ENCODE measurements at places on chromosomes 3 and 15.

DNA sequence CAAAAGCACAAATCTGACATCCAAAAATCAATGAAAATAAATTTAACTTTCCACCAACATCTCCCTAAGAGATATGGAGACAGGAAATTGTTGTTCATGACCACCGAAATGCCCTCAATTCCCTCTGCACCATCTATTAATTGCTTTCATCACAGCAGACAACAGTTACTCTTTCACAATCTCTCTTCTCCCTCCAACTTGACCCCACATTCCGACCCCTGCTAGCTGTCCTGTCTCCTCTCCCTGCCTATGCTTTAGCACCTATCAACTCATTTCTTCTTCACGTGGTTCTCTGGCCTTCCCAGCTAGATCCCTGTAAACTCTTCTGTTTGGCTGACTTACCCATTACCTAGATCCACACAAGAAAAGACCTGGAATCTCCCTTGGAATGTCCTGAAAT lies 173.9 kb upstream of the ADAMTS9 start:
- no peak for DNase-seq

- DNase-seq, result no peak
Observed at GRCh38 chr3:58340594-58341244, 8.0 kb downstream of the PXK start.

DNA sequence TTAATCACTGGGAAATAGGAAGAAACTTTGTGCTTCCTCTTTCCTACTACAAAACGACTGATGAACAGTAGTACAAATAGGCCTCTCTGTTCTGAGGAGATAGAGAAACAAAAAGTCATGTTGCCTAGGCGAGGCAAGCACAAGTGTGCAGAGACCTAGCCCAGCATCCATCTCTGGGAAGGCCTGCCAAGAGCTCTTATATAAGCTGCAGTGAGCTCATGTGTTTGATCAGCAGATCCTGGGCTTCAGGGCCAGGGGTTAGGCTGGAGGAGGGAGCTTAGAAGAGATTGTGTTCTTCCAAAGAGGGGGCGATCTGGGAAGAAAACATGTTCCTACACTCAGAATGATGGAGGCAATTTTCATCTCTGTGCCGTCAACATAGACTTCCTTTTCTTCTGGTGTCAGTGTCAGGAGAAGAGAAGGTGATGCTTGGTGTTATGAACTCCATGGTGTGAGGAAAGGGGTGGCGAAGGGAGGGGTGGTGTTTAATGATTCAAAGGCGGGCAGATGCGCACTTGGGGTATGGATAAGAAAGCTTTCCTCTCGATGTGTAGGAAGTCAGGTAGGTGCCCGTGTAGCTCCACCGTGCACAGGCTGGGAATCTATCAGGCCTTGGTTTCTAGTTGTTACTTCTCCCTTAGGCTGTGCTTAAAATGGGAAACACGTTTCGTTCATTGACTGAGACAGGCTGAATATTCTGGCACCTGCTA lies 29.5 kb upstream of the ETV5 start:
- DNase-seq, result no peak

- peak; percentile 65 for DNase-seq
Observed at GRCh38 chr3:158830391-158830790, 28.5 kb downstream of the MFSD1 start.

- DNase-seq, result no peak
Observed at GRCh38 chr3:57009802-57010201, 50.7 kb upstream of the SPATA12 start.

- DNase-seq, result peak; percentile 65
Observed at GRCh38 chr3:148861277-148861869, 3.7 kb upstream of the CPA3 start.

GRCh38 chr15:66483131-66483566 lies 14.4 kb downstream of the SNAPC5 start:
- DNase-seq, result peak; percentile 66

GRCh38 chr15:44763187-44763586 lies 26.9 kb downstream of the TRIM69 start:
- DNase-seq, result no peak

GRCh38 chr15:26115229-26115943 lies 252.3 kb upstream of the ATP10A start:
- DNase-seq, result no peak

DNA sequence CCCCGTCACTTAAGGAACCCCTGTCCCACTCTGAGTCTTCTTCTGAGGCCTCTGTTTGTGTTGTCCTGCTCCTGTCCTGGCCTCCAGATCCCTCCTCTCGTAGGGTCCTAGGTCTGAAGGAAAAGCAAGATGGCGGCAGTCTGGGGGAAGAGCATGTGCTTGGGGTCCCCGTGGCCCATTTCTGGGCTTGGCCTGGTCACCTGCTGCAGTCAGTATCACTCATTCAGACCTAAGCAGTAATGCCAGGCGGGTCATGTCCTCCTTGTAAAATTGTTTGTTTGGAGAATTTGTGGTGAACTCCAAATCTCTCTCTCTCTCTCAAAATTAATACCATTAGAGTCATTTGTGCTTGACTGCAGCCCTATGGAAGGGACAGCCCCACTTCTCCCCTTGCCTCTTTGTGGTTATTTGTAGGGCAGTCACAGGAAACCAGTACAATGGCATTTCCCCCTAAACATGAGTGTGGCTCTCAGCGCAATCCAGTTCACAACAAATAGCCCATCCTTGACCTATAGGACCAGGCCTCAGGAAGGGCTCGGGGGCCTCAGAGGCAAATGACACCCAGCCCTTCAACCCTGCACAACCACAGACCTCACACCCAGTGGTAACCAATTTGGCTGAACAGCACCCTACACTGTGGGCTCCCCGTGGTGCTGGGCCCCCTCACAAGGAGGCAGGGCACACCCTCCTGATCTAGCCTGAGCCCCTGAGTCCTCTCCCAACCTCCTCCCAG lies 173.5 kb downstream of the OR4M2 start:
- no peak for DNase-seq

DNA sequence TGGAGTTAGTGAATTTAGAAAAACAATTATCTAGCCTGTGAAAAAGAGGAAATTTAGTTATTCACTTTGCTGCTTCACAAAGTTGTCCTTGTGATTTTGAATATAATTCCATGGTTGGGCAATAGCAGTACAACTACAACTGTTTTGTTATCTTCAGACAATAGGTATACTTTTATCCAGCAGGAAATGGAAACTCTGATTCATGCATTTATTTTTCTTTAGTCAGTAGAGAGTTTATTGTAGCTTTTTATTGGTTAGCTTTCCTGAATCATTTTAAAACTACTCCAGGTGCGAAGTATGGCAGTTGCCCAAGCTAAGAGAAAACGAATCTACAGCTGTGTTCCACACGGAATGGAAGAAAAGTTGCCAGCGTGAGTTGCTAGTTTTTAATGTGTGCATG lies 80.3 kb downstream of the TM4SF4 start:
- peak; percentile 84 for DNase-seq

GRCh38 chr15:33720952-33721351 lies 247.3 kb upstream of the CHRM5 start:
- DNase-seq, result peak; percentile 69

- no peak for DNase-seq
Observed at GRCh38 chr3:105139881-105140560, 226.7 kb upstream of the ALCAM start.

DNA sequence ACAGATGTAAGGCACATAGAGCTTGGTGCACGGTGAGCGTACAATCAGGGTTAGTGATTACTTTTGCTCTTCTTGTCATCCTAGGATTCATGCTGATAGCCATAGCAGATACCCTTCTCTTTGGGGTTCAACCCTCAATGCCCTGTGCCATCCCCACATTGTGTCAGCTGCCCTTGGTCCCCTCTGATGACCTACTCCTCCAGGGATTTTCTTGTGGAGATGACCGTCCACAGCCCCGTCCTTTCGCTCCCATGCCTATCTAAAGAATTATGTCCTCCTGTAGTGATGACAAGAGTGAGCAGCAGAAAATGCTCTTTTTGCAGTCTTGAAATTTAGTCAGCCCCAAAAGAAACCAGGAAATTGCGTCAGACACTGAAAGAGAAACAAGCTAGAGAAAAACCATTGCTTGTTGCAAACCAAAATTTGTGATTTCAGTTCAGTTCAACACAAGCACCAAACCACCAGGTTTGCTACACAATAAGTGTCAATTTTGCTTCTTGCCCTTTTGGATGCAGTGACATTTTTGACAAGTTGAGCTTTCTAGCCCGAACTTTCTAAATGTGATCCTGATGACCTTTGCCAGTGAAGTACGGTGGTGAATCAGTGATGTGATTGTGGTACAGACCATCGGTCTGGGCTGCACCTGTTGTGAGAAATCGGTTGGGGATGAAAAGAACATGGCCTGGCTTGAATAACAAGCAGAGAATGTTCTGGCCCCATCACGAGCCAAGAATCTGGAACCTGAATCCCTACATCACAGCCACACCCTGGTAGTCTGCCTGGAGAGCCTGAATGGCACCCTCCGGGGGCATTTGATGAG lies 41.3 kb downstream of the CMTM7 start:
- DNase-seq, result no peak

DNA sequence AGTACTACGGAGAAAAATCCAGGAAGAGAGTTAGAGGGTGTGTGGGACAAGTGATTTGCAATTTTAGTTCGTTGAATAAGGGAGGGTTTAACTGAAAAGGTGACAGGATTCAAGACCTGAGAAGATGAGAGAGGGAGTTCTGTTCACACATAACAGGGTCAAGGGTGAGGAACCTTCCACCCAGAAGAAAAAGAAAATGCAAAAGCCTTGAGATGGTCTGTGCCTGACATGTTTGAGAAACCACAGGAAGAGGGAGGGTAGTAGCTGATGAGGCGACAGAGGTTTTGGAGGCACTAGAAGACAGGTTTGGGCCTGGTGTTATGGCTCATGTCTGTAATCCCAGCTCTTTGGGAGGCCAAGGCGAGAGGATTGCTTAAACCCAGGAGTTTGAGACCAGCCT lies 591 bp upstream of the SLC25A20 start:
- DNase-seq, result no peak

DNA sequence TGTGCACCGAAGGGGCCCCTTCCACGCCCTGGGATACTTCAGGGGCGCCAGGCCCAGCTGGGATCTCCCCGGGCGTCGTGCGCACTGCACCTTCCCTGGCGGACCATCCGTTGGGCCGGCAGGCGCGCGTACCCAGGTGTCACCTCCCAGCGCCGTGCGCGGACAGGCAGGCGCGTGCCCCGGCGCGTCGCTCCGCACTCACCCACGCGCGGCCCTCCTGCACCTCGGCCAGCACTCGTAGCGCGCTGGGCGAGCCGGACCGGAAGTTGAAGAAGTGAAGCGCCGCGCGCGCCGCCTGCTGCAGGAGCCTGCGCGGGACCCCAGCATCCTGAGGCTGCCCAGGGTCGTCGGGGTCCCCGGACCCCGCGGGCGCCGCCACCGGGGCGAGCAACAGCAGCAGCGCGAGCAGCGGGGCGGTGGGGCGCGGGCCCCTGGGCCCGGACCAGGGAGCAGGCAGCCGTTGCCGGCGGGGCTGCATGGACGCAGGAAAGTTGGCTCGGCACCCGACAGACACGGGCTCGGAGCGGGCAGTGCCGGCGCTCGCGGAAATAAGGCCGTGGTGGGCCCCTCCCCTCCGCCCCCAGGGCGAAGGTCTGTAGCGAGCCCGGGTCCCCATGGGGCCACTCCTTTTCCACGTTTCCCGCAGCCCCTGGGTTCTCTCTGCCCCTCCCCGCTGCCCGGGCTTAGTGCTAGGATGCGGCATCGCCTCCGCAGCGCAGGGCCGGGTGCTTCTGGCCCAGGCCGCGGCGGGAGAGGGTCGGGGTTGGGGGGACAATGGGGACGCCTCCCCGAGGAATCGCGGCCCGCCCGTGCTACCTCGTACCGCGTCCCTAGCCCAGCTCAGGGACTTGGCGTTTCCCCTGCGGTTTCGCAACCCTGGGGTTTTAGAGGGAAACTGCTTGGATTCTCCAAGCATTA lies at the start of gene RARRES1:
Gene RARRES1, minus strand, starts transcription at position 520 of the 918 bp plus-strand sequence. Its CDS starts 42 bp downstream, at position 478.
- peak; percentile 51 for DNase-seq

DNA sequence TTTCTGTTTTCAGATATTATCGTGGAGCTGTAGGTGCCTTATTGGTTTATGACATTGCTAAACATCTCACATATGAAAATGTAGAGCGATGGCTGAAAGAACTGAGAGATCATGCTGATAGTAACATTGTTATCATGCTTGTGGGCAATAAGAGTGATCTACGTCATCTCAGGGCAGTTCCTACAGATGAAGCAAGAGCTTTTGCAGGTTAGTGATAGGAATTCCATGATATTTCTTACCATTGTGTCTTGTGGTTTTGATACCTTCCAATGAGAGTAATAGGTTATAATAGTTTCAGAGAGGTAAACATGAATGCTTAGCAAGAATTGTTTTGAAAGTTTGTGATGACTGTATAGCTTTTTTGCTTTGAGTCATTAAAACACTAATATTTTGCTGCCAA lies 8.5 kb downstream of the RAB11A start:
- DNase-seq, result no peak

DNA sequence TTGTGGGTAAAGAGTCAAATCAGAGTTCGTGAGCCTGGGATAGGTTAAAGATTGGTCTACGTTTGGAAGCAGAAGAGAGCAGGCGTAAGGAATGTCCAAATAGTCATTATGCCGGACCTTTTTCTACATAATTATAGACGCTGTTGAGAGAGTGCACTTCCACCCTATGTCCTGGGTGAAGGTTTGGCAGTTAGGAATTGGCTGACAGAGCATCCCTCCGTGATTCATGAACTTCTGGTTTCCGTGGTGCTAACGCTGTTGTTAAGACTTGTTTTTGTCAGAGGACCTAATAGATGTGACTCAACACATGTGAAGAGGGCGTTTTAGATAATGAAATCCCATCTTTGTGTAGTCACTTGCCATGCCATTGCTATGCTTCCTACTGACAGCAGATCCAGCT lies 1.1 kb downstream of the EAF1 start:
- peak; percentile 62 for DNase-seq

- DNase-seq, result peak; percentile 74
Observed at GRCh38 chr15:88913017-88913849, at the start of gene MFGE8. Gene MFGE8, minus strand, starts transcription at chr15:88913379. Its CDS starts 60 bp downstream, at chr15:88913319.

- DNase-seq, result peak; percentile 42
Observed at GRCh38 chr15:89002281-89002761, 85.9 kb upstream of the ABHD2 start.

GRCh38 chr3:78139166-78139565 lies 1099.3 kb downstream of the ROBO2 start:
- DNase-seq, result peak; percentile 79

- peak; percentile 22 for DNase-seq
Observed at GRCh38 chr3:179421500-179421899, 29.8 kb downstream of the GNB4 start.

DNA sequence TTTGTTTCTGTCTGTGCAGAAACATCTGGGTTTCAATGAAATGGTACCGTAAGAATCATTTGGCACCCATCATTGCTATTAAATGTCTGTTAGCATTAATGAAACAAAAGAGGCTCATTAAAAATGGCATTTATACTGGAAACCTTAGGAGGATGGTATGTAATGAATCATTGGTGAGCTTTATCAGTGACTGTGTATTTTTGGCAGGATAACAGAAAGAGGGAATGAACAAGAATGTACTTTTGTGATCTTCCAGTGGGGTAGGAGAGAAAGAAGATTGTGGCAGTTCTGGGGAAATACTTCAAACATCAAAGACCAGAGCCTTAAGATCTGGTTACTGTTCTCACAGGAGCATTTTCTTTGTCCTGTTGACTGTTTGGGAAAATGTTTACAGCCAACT lies 4.7 kb upstream of the DCBLD2 start:
- DNase-seq, result peak; percentile 92

DNA sequence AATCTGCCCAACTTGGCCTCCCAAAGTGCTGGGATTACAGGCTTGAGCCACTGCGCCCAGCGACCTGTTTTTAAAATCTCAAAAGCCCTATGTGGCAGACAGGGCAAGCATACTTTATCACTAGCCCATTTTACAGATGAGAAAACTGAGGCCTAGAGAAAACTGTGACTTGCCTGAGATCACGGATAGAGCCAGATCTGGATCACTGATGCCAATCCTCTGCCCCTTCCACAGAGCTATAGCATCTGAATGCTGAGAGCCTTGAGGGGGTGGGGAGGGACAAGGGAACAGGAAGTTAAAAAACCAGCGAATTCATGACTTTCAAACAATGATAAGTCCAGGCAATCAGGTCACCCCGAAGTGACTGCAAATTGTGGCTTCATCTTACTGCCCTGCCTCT lies 7.3 kb downstream of the ANKRD63 start:
- DNase-seq, result no peak

Data from fibroblast of skin of right biceps (primary cell).